ENCODE measurements at places on chromosomes 3 and 15.
A peak's percentile ranks its signal among the peaks of the same experiment; 100 is the strongest.

GRCh38 chr3:141285570-141285969 is 53.9 kb downstream of the PXYLP1 start:
- H3K4me3 ChIP-seq: no peak overlapping the region
- no peak overlapping the region for H3K27ac ChIP-seq
- no peaks in the 10 kb centered on the region for H3K36me3 ChIP-seq
- DNase-seq: no peak
- H3K27me3 ChIP-seq: no peaks in the 10 kb centered on the region

DNA sequence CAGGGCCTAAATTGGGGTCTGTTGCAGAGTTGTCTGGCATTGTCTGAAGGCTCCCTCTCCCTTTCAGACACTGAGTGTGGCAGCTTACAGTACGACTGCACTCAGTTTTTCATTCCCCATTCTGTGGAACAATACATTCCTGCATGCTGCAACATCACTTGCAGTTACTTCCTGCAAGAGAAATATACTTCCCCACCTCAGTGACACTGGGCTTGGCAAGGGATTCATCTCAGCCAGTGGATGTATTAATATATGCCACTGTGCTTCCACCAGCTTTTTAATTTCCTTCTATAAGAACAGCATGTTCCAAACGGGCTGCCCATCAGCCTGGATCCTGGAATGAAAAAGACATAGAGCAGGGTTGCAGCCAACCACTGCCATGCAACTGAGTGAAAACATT is 23.1 kb downstream of the B3GALNT1 start:
- H3K36me3 ChIP-seq: peaks cover 15% of the 10 kb centered on the region
- H3K27me3 ChIP-seq: no peaks in the 10 kb centered on the region
- no peaks in the 10 kb centered on the region for H3K4me1 ChIP-seq
- no peak overlapping the region for H3K4me3 ChIP-seq

GRCh38 chr15:90360746-90361145 is 8.7 kb downstream of the ZNF774 start:
- no peaks in the 10 kb centered on the region for H3K27me3 ChIP-seq
- no peak for DNase-seq
- no peak overlapping the region for H3K27ac ChIP-seq
- peaks cover 4% of the 10 kb centered on the region for H3K4me1 ChIP-seq
- H3K36me3 ChIP-seq: peaks cover 3% of the 10 kb centered on the region

DNA sequence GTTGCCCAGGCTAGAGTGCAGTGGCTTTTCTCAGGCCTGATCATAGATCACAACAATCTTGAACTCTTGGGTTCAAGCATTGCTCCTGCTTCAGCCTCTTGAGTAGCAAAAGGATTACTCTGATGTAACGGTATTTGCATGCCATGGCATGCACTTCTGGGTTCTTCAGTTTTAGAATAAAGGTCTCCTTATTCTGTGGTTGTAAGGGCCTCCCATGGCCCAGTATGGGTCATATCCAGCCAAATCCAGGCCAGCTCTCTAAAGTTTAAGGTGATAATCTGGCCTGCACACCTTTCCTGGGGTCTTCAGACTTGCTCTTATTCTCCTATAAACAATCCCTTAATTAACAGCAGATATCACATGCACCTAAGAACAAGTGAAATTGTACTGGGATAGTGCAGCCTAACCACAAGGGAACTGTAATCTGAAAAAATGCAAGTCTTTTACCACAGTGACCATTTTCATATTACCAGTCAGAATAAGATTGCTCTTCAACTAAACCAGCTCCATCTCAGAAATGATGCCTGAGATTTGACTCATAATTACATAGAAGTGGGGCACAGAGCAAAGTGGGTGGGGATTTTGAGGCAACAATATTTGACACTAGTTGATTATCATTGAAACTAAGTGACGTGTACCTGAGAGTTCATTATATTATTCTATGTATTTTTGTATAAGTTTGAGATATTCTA is 25.4 kb downstream of the COMMD2 start:
- H3K27ac ChIP-seq: no peak overlapping the region
- no peaks in the 10 kb centered on the region for H3K36me3 ChIP-seq
- no peaks in the 10 kb centered on the region for H3K27me3 ChIP-seq
- no peak for DNase-seq

GRCh38 chr15:67405208-67406191 is 115.4 kb upstream of the C15orf61 start:
- H3K27ac ChIP-seq: no peak overlapping the region
- H3K4me3 ChIP-seq: no peak overlapping the region
- no peaks in the 10 kb centered on the region for H3K4me1 ChIP-seq
- no peaks in the 10 kb centered on the region for H3K27me3 ChIP-seq
- no peaks in the 10 kb centered on the region for H3K36me3 ChIP-seq

- no peak overlapping the region for H3K27ac ChIP-seq
- H3K4me3 ChIP-seq: no peak overlapping the region
- no peaks in the 10 kb centered on the region for H3K4me1 ChIP-seq
- no peaks in the 10 kb centered on the region for H3K27me3 ChIP-seq
- H3K36me3 ChIP-seq: peaks cover 89% of the 10 kb centered on the region
Measured at GRCh38 chr3:139358841-139359562, 15.2 kb downstream of the MRPS22 start.

DNA sequence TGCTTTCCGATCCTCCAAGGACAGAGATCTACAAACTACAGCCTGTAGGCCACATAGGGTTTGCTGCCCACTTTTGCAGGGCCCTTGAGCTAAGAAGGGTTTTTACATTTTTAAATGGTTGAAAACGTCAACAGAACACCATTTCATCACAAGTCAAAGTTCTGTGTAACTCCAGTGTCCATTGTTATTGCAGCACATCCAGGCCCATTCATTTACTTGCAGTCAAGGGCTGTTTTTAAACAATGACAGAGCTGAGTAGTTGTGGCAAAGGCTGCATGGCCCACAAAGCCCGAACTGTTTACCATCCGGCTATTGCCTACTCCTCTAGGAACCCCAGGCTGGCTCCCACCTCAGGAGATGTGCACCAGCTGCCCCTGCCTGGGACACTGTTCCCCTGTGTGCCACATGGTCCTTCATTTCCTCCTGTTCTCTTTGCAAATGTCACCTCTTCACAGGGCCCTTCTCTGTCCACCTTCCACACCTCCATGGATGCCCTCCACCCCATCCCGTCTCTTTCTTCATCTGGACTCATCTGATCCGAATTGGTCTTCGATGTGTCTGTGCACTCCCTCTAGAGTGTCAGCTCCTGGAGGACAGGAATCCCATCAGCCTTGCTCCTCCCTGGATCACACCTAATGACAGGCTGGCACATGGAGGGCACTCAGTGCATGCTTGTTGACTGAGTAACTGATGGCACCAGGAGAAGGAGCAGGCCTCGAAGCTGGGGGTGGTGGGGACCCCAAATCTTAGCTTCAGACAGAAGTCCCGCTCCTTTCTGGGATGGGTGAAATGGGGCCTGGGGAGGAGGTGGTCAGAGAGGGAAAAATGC is 69.5 kb upstream of the IQSEC1 start:
- DNase-seq: peak; percentile 58
- no peak overlapping the region for H3K27ac ChIP-seq
- H3K4me1 ChIP-seq: no peaks in the 10 kb centered on the region
- H3K4me3 ChIP-seq: no peak overlapping the region

DNA sequence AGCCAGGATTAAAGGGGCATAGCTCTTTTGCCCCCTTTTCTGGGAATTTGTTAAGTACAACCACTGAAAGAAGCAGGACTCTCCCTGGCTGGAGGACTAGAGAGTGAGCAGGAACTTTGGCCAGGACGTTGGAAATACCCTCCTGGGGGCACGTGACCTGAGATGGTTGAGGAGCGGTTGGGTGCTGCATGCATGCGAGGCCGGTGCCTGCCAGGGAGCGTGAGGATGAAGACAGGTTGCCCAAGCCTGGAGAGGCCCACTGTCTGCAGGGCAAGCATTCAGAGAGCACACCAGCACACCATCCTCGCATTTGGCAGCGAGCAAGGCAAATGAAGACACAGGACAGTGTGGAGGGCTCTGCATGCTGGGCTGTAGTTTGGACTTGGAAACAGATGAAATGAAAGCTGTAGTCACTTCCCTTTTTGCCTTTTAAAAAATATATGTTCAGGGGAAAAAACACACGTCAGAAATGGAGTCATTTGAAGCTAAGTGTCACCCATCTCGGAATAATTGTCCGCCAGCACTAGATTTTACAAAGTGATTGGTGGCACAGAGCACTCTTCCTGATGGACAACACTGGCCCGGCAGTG is 217.6 kb downstream of the SLCO3A1 start:
- no peak overlapping the region for H3K4me3 ChIP-seq
- H3K27me3 ChIP-seq: no peaks in the 10 kb centered on the region
- peak overlapping the region; percentile 70 for H3K27ac ChIP-seq

GRCh38 chr15:35383506-35383905 is 162.5 kb downstream of the DPH6 start:
- H3K4me1 ChIP-seq: peaks cover 2% of the 10 kb centered on the region
- H3K27me3 ChIP-seq: no peaks in the 10 kb centered on the region
- H3K36me3 ChIP-seq: no peaks in the 10 kb centered on the region
- no peak overlapping the region for H3K27ac ChIP-seq

DNA sequence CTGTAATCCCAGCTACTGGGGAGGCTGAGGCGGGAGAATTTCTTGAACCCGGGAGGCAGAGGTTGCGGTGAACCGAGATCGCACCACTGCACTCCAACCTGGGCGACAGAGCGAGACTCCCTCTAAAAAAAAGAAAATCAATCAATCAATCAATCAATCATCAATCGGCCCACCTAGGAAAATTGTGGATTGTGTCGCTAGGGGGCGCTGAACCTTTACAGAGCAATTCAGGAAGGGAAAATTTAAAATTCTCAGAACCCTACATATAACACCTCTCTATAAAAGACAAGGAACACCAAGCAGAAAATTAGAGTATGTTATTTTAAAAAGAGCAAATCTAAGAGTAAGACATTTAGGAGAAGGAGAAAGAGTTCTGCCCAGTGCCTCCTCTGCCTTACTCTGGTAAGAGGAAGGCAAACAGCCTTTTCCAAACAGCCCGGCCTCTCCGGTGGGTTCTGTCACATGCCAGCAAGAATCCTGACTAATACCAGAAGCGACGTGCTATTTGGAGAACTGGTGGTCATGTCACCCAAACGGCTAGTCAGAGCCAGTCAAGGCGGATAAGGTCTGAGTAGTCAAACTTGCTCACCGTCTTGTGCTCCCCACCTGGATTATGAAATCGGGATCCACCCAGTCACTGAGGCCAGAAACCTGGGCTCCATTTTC is 22.3 kb upstream of the SMCO1 start:
- H3K27me3 ChIP-seq: no peaks in the 10 kb centered on the region
- DNase-seq: no peak
- H3K4me3 ChIP-seq: no peak overlapping the region
- H3K36me3 ChIP-seq: no peaks in the 10 kb centered on the region
- no peak overlapping the region for H3K27ac ChIP-seq

- H3K4me1 ChIP-seq: peaks cover 25% of the 10 kb centered on the region
- no peak for DNase-seq
- H3K36me3 ChIP-seq: peaks cover 15% of the 10 kb centered on the region
- peak overlapping the region; percentile 63 for H3K27ac ChIP-seq
- no peaks in the 10 kb centered on the region for H3K27me3 ChIP-seq
Measured at GRCh38 chr15:63244399-63244798, 33.0 kb upstream of the APH1B start.

GRCh38 chr3:116897382-116897781 is 187.8 kb downstream of the TUSC7 start:
- H3K27ac ChIP-seq: no peak overlapping the region
- no peak for DNase-seq
- H3K4me1 ChIP-seq: no peaks in the 10 kb centered on the region
- H3K27me3 ChIP-seq: no peaks in the 10 kb centered on the region
- no peak overlapping the region for H3K4me3 ChIP-seq
- no peaks in the 10 kb centered on the region for H3K36me3 ChIP-seq

GRCh38 chr15:70502529-70502928 is 260.8 kb downstream of the UACA start:
- no peaks in the 10 kb centered on the region for H3K27me3 ChIP-seq
- H3K36me3 ChIP-seq: no peaks in the 10 kb centered on the region
- H3K27ac ChIP-seq: no peak overlapping the region
- H3K4me1 ChIP-seq: peaks cover 32% of the 10 kb centered on the region

GRCh38 chr3:7841451-7841850 is 660.2 kb upstream of the LMCD1 start:
- DNase-seq: no peak
- no peaks in the 10 kb centered on the region for H3K27me3 ChIP-seq
- no peak overlapping the region for H3K4me3 ChIP-seq
- no peak overlapping the region for H3K27ac ChIP-seq
- H3K36me3 ChIP-seq: no peaks in the 10 kb centered on the region

GRCh38 chr3:126517291-126517951 is at the start of gene UROC1:
TSS of gene UROC1 (minus strand) at chr3:126517773. CDS start at chr3:126517719, 54 bp downstream.
- H3K27me3 ChIP-seq: no peaks in the 10 kb centered on the region
- H3K27ac ChIP-seq: no peak within 1 kb of the TSS
- no peaks in the 10 kb centered on the region for H3K36me3 ChIP-seq
- no peak within 1 kb of the TSS for H3K4me3 ChIP-seq
- no peaks in the 10 kb centered on the region for H3K4me1 ChIP-seq
- DNase-seq: no peak

GRCh38 chr3:5517921-5518320 is 330.4 kb downstream of the EDEM1 start:
- no peak overlapping the region for H3K4me3 ChIP-seq
- H3K27ac ChIP-seq: no peak overlapping the region
- H3K36me3 ChIP-seq: no peaks in the 10 kb centered on the region
- DNase-seq: no peak

GRCh38 chr3:8658306-8659212 is 14.0 kb upstream of the SSUH2 start:
- peaks cover 48% of the 10 kb centered on the region for H3K4me1 ChIP-seq
- no peak overlapping the region for H3K4me3 ChIP-seq
- peak overlapping the region; percentile 87 for H3K27ac ChIP-seq
- no peaks in the 10 kb centered on the region for H3K27me3 ChIP-seq

GRCh38 chr15:73389539-73389938 is 20.8 kb upstream of the HCN4 start:
- no peaks in the 10 kb centered on the region for H3K36me3 ChIP-seq
- H3K4me3 ChIP-seq: no peak overlapping the region
- no peaks in the 10 kb centered on the region for H3K4me1 ChIP-seq
- DNase-seq: no peak
- H3K27me3 ChIP-seq: no peaks in the 10 kb centered on the region

DNA sequence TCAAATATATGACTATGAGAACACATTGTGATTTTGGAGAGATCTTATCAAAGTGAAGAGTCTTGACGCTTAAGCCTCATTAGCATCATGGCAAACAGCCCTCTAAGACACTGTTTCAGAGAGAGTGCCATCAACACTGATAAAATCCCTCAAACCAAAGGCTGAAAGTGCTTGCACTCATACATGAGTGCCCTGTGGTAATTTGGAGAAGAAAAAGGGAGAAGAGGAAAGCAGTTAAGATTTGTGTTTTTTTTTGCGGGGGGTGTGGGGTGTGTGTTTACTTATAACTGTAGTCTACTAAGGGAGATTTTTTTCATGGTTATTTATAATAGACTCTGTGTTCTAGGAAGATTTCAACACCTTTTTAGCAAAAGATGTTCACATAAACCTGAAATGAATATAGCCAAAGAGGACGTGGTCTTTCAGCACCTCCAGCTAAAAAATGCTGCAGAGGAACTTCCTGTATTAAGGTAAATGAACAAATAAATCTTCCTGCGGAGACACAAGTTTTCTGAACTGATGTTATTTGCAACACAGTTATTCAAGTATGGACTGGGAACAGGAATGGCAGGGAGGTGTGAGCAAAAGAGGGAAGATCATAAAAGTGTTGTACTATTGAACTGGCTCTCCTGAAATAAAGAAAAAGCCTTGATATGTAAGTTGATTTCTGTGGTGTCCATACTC is 81.9 kb upstream of the TGFBR2 start:
- H3K4me1 ChIP-seq: no peaks in the 10 kb centered on the region
- no peak overlapping the region for H3K4me3 ChIP-seq
- H3K27ac ChIP-seq: no peak overlapping the region
- no peak for DNase-seq

Measured in ascending aorta (tissue), 2 donors.